ENCODE measurements at places on chromosomes 12 and 14.

- DNase-seq: no peak
Measured at GRCh38 chr12:6271281-6271680, 39.2 kb upstream of the PLEKHG6 start.

DNA sequence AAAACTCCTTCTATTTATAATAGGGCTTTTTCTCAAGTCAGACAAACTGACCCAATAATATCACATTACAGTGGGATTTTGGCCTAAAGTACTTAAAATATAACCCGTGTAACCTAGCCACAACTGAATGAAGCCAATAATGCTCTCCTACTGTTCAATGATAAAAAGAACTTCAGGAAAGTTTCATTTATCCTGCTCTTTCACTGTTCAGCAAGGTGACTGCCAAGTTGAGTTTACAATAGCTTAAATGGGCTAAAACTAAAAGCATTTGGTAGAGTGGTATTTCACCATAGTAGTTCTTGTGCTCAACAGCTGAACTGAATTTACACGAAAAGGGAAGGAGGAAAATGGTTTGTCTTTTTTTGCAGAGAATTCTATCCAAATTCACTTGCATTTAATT, 49.8 kb downstream of the CNTN1 start:
- DNase-seq: no peak

DNA sequence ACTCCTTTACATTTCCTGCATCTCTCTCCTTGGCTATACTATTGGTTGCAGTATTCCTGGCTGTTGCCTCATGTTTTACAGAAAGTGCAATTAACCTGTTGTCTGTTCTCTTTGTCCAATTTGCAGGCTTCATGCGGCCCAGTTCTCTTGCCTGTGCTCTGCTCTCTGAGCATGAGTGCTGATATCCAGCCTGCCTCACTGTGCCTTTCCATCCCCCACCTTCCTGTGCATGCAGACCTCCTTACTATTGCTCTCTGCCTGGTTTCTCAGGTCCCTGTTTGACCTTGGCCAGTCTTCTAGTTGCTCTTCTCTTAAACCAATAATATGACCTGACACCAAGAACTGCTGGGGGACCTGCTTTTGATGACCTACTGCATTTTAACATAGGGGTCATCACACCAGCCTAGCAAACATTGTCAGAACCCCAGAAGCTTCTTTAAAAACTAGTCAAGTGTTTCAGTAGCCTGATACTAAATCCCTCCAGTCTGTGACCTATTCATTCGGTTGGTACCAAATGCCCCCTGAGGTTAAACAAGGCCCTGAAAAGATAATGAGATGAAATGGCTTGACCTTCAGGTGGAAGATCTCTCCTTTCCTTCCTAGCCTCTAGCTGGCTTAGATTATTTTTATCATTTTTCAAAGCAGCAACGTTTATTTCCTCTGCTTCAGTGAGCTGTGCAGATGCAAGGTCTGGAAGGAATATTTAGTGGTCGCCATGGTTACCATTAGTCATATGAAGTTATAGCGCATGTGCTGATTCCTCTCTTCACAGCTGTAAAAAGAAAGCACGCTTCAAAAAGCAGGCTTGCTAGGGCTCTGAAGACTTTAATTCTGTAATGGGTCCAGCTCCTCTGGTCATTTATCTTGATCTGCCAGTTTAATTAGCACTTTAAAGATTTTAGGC, 216.5 kb downstream of the PHLDA1 start:
- DNase-seq: no peak

GRCh38 chr14:67004521-67004920, 184.7 kb upstream of the GARIN2 start:
- DNase-seq: no peak

DNA sequence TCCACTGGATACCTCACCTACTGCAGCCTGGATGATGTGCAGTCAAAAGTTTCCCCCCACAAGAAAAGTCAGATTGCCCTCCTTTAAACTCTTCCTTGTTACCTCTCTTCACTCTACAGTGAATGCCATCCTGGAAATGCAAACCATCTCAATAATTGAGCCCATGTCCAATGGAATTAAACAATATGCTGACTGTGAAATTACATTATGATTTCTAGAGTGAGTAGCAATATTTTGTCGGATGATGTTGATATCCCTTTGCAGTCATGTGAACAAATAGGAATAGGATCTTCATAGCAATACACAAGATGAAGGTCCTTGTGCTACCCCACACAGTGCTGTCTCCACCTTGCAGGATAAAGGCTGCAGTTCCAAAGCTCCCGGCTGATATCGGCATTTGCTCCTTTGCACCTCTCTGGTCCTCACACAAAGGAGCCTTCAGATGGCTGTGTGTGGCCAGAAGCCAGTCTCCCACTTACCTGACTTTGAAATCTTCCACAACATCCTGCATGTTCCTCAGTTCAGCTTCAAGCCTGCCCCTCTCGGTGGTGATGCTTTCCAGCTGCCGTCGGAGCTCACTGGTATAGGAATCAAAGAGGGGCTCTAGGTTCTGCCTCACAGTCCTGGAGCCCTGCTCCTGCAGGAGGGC, 1.5 kb downstream of the KRT75 start:
- DNase-seq: no peak

DNA sequence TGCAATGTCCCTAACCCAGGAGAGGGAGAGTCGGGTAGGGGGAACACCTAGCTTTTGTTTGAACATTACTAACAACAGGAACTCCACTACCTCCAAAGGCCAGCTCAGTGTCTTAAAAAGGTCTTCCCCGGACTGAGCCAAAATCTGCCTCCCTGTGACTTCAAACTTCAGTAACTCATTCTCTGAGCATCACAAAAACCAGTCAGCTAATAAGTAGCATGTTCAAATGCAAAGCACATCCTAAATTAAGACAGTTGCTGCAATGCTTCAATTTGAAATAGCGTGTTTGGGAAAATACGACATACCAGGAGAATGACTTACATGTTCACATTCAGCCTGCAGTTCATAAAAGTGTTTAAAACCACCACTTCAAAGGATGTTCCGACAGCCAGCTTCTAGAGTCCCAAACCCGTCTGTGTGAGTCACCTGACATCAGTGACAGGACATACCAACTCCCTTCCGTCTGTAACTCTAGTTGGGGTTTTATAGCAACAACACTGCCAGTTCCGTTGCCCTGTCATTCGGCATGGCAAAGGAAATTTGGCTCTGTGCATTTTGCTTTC, 13.0 kb downstream of the ZFP36L1 start:
- DNase-seq: no peak

- no peak for DNase-seq
Measured at GRCh38 chr14:91394105-91395081, 23.2 kb downstream of the CCDC88C start.

DNA sequence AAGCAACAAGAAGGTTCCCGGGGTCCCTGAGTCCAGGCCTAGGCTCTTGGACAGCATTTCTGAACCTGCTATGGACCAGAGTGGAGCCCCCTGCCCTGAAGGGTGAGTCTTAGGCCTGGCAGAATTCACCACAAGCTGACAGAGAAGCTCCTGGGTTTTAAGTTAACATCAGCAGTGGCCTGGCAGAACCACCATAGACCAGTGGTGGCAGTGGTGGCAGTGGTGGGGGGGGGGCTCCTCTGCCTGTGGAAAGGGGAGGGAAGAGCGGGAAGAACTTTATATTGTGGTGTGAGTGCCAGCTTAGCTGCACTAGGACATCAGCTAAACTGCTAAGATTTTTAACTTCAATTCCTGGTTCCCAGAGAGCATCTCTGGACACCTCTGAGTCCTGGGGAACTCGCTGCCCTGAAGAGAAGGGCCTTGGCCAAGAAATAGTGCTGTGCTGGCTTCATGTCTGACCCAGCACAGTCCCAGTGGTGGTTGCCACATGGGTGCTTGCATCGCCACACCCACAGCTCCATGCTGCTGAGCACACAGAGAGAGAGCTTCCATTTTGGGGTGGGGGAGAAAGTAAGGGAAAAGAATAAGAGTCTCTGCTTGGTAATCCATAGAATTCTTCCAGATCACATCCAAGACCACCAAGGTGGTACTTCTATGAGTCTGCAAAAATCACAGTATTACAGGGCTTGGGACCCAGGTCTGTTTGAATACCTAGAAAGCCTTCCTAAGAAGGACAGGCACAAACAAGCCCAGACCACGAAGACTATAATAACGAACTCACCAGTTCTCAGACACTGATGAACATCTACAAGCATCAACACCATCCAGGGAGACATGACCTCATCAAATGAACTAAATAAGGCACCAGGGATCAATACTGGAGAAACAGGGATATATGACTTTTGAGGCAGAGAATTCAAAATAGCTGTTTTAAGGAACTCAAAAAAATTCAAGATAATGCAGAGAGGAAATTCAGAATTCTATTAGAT, 20.4 kb upstream of the RNF212B start:
- DNase-seq: no peak

DNA sequence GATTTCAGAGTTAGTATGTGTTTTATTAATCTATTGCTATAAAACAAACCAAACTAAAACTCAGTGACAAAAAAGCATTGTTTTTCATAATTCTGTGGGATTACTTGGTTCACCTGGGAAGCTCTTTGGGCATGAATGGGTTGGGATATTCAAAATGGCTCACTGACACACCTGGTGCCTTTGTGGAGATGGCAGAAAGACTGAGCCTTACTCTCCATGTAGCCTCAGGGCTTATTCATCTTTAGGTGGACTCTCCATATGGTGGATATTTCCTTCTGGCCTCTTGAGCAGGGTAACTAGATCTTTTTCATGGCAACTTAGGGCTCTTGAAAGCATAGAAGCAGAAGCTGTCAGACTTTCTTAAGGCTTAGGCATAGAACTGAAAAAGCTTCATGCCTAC, 1102.8 kb upstream of the SEL1L start:
- no peak for DNase-seq

DNA sequence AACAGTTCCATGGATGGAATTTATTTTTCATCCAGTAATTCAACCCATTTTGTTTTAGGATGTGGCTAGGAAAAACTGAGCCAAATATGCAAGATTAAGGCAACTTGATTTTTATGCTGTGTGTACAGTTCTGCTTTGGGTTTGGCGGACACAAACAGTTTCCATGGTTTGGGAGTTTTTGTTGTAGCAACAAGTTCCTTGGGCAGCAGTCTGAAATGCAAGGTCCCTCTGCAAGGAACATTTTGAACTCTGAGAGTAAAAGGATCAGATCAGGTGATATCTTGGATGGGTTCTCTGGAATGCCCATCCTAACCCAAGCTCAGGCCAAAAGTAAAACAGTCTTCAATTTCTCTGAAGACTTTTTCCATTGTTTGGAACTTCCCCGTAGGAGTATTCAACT, 161.2 kb downstream of the TMX1 start:
- no peak for DNase-seq

DNA sequence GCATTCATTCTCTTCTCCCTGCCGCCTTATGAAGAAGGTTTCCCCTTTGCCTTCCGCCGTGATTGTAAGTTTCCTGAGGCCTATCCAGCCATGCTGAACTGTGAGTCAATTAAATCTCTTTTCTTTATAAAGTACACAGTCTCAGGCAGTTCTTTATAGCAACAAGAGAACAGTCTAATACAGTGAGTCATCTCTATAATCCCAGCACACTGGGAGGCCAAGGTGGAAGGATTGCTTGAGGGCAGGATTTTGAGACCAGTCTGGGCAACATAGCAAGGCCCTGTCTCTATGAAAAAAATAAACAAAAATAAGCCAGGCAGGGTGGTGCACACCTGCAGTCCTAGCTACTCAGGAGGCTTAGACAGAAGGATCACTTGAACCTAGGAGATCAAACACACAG, 259.9 kb downstream of the CEP128 start:
- no peak for DNase-seq

- peak; percentile 16 for DNase-seq
Measured at GRCh38 chr12:107760207-107760808, 629 bp downstream of the PRDM4 start.

GRCh38 chr12:120584343-120585149, 3.3 kb upstream of the POP5 start:
- DNase-seq: peak; percentile 39

GRCh38 chr12:88242939-88243338, 100.8 kb downstream of the TMTC3 start:
- DNase-seq: no peak

- DNase-seq: no peak
Measured at GRCh38 chr14:93587330-93587729, 156.6 kb downstream of the UNC79 start.

GRCh38 chr12:84911271-84912197, 1.1 kb downstream of the SLC6A15 start:
- DNase-seq: peak; percentile 57
